ENCODE measurements at places on chromosomes 1 and 21. TPM values are rescaled to one million over a fixed set of nuclear protein-coding genes. Genes with fewer than 3 reads are reported as not detected.

DNA sequence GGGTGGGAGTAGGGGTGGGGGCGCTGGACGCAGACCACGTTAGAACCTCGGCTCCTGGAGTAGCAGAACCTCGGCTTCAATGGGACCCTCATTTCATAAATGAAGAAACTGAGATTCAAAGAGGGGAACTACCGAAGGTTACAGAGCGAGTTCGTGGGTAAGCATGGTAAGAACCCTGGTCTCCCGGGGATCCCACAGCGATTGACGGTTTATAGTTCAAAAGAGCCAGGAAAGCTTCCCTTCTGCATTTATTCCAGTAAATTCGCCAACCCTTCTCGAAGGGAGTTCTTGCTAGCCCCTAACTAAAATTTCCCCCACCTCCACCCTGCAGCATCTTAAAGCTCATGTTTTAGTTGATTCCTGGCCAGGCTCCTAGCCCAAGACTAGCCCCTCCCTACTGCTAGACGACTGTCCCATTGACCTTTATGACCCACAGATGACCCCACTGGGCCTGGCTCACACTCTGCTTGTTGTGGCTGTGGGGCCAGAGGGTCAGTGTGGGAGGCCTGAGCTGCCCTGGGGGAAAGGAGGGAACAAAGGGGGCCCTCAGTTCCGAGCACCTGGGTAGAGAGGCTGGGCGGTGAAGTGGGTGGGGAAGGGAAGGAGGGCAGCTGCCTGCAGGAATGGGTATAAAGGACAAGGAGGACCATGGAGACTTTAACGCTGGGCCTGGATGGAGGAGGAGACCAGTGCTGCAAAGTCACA, 558 bp upstream of the KIF21B start:
- DNase-seq: no peak

DNA sequence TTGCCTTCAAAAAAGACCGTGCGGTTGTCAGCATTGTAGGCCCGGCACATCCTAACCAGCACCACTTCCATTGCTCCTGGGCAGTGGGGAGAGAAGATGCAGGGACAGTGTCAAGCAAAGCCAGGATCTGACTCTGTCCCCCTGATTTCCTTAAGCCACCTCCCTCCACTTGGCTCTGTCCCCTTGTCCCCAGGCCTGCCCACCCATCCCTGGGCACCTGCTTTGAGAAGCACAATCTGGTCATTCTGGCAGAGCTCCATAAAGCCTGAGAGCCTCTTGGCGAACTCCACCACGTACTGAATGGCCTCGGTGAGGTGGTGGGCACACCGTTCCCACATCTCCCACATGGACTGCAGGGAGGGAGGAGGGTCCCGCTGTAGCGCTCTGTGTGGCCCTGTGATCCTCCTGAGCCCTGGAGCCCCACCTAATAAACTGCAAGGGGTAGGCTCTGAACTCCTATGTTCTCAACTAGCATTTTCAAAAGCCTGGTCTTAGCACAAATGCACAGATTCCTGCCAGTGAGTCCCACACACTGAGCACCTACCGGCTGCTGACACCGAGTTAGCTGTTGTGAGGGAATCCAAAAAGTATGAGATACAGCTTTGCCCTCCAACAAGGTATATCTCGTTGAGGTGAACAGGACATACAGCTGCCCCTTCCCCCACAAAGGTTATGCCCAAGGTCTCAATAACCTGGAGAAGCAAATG, 8.2 kb upstream of the LINGO4 start:
- DNase-seq: no peak

- no peak for DNase-seq
These were observed 139.3 kb downstream of the PGBD5 start for GRCh38 chr1:230286890-230287269.

DNA sequence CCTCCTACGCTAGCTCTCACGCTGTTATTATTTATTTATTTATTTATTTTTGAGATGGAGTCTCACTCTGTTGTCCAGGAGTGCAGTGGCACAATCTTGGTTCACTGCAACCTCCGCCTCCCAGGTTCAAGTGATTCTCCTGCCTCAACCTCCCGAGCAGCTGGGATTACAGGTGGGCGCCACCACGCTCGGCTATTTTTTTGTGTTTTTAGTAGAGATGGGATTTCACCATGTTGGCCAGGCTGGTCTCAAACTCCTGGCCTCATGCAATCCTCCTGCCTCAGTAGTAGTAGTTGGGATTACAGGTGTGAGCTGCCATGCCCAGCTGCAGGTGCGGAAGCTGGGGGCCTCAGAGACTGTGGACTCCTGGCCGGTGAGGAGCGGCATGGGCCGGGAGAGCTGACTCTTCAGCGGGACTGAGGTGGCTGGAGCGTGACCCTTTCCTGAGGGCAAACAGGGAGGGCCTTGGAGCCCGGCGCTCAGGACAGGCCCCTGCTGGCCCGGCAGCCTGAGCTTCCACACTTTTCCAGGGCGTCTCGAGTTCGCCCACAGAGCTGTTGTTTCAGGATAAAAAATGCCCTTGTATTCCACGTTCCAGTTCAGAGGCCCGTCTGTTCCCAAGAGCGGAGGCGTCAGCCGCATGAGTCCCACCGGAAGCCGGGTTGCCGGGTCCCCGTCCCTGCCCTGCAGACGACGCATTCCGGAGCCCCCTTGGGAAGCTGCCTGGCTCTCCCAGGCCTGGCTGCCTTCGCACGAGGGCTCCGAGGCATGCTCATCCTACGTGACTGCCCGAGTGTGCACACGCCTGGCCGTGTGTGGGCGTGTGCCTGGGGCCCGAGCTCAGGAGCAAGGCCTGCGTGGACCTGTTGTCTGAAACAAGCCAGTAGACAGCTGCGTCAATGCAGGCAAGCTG, 126.2 kb downstream of the SIK1 start:
- DNase-seq: peak; percentile 68

- DNase-seq: no peak
These were observed 24.5 kb downstream of the IRF2BP2 start for GRCh38 chr1:234585330-234586055.

DNA sequence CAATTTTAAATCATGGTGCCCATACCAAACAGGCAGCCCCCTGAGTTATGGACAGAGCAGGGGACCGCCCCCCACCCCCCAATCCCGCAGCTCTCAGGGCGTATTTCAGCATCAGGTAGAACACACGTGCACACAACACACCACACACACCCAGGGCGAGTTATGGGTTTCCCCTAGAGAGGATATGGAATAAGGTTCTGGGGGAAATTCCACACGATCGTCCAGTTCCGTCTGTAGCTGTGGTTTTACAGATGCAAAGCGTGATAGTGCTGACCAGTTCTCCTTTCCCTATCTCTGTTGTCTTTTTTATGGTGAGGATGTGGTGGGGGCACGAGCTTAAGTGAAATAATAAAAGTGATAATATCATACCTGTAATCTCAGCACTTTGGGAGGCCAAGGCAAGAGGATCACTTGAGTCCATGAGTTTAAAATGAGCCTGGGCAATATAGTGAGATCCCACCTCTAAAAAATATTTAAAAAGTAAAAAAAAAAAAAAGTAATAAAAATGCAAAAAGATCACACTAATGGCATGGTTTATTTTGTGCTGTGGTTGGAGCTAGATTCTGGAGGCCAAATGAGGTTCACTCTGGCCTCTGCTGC, 25.1 kb downstream of the C2CD2 start:
- no peak for DNase-seq

DNA sequence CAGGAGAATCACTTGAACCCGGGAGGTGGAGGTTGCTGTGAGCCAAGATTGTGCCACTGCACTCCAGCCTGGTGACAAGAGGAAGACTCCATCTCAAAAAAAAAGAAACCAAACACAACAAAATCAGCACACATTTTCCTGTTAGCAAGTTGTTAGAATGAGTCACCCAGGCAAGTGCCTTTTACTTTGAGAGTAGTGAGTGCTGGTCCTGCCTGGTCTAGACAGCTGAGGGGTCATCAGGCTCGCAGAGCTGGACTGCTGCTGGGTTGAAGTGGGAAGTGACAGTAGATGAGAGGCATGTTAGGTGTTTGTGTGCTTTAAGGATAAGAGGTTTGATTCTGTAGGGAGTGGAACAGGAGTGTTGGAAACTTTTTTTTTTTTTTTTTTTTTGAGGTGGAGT, 31.9 kb downstream of the GNPAT start:
- DNase-seq: no peak

DNA sequence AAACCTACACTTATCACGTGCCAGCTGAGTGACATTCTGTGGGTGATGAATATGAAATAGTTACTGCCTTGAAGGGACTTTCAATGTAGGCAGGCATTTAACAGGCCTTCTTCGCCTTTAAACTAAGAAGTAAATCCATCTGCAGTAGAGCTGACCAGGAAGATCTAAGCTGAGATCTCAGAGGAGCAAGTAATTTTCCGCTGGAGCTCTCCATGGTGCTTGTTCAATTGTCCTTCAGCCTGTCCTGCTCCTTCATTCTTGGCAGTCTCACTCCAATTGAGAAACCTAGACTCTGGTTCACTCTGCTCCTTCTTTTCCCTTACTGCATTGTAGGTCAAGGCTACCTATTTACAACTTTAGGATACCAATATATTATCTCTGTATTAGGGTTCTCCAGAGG, 183.5 kb downstream of the HMCN1 start:
- DNase-seq: no peak

DNA sequence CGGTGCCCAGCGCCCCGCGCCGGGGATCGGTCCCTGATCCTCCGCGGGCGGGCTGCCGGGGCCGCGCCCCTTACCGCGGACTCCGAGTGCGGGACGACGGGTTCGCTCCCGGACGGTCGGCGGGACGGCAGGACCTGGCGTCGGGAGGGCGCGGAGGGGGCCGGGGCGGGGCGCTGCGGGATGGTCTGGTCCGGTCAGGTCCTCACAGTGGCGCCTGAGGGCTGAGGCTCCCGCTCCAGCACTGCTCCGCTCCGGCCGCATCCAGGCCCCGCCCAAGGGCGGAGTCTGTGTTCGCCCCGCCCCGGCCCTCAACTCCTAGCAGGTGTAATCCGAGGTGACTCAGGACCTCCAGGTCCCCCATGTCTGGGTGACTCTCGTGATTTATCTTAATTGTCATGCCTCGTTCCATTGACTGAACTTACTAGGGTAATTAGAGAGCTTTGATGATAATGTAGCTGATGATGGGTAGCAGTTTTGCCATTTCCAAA, at the start of gene RAB3B:
TSS of gene RAB3B (minus strand) at position 223 of the 488 bp plus-strand sequence. CDS start 13,583 bp downstream, outside the sequence.
- peak; percentile 81 for DNase-seq

Gene KRTAP12-2
- total RNA-seq: not detected

Gene ZSCAN20
- 5.9 TPM for total RNA-seq

Gene HOOK1
- total RNA-seq: 0.51 TPM

Gene KRTAP7-1
- total RNA-seq: not detected

Gene TRIM46
- 3.4 TPM for total RNA-seq

Gene AIRE
- 0.19 TPM for total RNA-seq

Data from aorta (tissue), 5 donors.